Effector memory CD4-positive, alpha-beta T cell (primary cell): ENCODE measurements at places on chromosomes 7 and 10.

DNA sequence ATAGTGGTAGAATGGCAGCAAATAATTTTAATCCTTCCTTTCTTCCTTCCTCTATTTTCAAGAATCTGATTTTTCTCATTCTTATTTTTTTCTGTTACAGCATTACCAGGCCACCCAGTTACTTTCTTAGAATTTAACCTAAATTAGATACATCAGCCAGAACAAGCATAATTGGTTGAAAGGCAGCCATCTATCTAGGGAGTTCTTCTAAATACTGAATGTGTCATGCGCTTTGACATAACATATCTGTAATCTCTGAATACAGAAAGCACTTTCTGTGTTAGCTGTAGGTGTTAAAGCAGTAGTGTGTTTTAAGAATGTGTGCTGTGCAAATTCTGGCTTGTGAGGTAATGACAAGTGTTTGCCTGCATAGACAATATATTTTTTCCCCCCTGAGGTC is 97.3 kb downstream of the BTRC start:
- no peak for DNase-seq

DNA sequence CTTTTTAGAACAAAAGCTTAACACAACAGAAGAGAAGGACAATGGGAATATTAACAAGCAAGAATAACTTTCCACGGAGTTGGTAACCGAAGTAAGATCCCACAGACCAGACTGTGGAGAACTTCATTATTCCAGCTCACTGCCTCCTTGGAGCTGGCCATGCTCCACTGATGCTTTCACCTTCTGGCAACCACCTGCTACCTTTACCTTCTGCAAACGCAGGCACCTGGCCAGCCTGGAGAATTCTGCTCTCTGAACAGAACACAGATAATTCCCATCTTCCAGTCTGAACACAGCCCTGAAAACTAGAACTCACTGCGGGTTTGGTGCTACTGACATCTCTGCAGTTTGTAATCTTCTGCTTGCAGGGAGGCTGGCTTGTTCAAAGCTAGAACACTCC is 66.5 kb downstream of the JAZF1 start:
- no peak for DNase-seq

- DNase-seq, result no peak
Observed at GRCh38 chr10:133458710-133459453, 5.1 kb downstream of the SCART1 start.

GRCh38 chr10:11870461-11870780 is 47.3 kb downstream of the PROSER2 start:
- DNase-seq, result no peak

DNA sequence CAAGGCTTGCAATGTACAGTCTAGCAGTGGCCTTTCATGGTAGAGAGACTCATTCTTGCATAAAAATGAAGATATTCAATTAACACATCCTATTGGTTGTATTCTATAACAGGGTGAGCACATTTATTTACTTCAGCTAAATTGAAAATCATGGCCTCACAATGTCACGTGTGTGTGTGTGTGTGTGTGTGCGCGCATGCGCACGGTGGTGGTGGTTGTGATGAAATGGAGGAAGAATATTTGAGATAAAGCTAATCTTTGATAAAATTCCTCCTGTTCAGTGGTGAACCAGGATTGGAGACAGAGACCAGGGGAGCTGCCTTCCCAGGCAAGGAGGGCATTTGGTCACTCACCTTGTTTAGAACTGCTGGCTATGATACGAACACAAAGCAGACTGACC is 199.8 kb downstream of the DPP6 start:
- DNase-seq, result no peak

- DNase-seq, result no peak
Observed at GRCh38 chr7:93178213-93178612, 30.0 kb upstream of the SAMD9L start.

- no peak for DNase-seq
Observed at GRCh38 chr7:44381494-44382220, 56.3 kb upstream of the CAMK2B start.

DNA sequence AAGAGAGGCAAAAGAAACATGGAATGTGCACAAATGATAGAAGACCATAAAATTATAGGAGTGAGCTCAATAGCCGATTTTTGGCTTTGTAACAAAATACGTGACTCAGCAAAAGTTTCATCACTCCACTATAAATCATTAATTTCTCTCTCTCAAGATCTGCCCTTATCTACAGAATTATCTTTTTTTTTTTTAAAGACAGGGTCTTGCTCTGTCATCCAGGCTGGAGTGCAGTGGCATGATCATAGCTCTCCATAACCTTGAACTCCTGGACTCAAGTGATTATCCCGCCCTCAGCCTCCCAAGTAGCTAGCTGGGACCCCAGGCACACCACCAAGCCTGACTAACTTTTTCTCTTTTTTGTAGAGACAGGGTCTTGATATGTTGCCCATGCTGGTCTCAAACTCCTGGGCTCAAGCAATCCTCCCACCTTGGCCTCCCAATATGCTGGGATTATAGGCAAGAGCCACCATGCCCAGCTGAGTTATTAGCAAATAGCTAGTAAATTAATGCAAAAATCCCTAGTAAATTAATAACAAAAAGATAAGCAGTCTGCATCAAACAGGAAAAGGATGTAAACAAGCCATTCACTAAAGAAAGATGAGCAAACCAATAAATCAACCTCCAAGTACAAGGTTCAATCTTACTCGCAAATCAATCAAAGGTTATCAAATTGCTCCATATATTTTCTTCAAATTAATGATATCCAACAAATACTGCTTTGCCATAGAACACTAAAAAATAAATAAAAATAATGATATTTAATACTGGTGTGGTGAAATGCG is 450.7 kb downstream of the PARD3 start:
- no peak for DNase-seq

DNA sequence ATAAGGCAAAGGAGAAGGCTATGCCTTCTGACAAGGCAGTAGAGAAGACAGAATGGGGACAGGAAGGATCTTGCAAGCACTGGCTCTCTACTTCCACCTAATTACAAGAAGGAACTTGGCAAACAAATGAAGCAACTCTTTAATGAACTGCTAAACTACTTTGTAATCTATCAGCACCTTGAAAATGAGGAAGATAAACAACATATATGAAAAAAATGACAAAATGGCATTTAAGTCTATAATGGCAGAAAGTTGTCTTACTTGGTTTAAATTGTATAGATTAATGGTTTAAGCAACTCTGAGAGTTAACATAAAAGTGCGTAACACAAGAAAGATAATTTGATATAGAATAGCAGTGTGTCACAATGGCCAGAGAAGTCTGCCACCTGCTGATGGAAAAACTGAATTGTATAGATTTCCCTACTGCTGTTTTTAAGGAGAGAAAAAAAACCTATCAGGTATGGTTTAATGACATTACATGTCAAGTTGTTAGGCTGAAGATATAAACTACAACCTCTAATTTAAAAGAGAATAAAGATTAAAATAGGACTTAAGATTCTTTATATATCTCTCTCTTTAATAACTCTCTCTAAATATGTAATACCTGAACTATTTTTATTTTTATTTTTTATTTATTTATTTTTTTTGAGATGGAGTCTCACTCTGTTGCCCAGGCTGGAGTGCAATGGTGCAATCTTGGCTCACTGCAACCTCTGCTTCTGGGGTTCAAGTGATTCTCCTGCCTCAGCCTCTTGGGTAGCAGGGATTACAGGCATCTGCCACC is 11.8 kb downstream of the NT5C3A start:
- DNase-seq, result no peak

DNA sequence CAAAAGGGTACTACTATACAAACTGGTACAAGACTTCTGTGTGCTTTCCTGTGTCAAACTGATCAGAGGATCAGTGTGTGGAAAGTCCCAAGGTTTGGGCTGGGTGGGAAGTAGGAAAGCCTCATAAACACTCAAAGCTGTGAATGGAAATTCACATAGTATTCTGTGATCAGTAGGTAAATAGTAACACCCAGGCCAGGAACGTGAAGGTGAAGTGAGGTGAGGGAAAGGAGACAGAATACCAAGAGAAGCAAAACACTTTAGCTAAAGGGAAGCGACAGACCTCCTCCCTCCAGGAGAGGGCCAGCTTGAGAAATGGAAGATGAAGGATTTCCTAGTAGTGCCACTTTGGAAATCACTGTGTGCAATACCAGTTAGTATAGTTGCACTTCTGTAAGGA is 451.9 kb downstream of the KCNMA1 start:
- DNase-seq, result no peak

DNA sequence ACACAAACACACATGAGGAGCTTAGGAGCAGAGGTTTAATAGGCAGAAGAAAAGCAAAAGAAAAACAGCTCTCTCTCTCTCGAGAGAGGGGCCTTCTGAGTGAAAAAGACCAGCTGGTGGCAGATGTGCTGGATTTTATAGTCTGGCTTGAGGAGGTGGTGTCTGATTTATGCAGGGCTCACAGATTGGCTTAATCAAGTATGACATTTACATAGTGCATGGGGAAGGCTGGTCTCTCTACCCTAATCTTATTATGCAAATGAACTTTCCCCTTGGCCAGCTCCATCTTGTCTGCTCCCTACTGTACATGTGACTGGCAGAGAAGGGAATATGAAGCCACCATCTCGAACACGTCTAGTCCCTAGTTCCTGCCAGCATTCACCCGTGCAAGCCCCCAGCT is 219.5 kb upstream of the ZNF804B start:
- no peak for DNase-seq

DNA sequence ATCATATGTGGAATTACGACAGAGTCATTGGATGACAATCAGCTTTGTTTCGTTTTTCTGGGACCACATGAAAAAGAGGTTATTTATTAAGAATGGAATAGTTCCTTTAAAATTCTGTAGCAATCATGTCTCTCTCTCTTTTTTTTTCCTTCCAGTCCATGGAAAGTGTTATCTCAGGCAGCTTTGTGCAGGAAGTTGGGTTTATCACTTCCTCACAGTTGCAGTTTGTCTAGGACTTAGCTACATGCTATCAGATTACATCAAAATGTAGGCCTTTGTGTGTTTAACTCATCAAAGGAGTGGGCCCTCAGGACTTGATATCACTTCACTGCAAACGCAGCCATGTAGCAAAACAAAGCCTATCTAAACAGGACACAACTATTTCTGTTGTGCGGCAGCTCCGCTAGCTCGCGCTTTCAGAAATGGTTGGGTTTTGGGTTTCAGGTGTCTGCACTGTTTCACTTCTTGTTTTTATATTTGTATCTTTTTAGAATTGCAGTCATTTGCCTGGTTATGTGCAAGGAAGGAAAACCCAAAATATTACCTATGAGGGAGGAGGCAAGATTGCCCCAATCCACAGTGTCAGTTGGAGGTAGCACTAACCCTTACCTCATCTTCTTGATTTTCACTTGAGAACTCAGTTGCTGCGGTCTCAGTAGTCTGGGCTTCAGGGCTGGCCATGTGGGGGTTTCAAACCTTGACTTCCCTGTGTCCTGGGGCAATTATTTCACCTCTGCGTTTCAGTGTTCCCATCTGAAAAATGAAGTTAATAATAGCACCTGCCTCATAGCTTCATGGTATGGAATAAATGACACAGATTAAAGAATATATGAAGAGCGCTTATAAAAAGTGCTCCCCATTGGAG is 66.7 kb downstream of the HHEX start:
- DNase-seq, result no peak

DNA sequence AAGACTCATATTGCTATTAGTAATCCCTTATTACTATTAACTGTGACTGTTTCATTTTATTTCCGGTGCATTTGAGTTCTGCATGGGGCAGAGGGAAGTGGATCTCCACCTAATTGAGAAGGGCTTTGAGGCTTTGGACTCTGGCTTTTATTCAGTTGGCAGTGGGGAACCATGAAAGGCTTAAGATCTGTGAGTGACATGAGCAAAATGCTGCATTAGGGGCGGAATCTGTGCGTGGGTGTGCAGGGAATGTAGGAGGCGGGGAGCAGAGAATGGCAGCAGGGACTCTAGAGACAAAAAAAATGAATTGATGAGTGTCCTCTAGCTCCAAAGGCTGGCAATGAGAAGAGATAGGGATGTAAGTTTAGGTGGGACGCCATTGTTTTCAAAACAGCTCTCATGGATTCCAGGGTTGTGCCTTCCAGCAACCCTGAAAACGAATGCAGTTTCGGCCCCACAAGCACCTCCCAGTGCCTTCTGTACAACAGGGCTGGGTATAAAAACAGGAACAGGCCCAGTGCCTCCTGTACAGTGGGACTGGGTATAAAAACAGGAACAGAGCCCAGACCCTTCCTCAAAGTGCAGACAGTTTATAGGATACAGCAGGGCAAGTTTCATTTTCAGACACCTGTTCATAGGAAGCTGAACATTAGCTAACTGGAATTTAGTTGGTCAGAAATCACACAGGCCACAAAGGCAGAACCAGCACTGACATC is 663.3 kb upstream of the FOXK1 start:
- no peak for DNase-seq

- no peak for DNase-seq
Observed at GRCh38 chr10:59694936-59695335, 14.7 kb downstream of the SLC16A9 start.

DNA sequence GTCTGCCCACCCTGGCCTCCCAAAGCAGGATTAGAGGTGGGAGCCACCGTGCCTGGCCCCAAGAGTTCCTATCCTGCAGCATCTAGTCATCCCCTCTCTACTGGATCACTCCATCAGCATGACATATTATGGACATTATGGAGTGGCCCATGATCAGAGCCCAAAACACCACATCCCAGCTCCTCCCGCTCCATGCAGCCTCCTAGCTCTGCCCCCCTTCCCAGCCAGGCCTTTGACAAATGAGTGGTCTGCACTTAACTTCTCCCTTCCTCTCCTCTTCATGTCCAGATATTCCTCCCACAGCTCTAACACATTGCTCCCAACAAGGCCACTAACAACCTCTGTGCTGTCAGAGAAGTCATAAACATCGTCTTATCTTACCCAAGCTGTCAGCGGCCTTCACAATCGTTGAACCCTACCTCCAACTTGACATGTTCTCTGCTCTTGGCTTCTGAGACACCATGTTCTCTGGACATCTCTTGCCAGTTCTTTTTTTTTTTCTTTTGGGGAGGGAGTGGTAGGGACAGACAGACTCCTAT is 187.6 kb downstream of the NSUN6 start:
- no peak for DNase-seq

DNA sequence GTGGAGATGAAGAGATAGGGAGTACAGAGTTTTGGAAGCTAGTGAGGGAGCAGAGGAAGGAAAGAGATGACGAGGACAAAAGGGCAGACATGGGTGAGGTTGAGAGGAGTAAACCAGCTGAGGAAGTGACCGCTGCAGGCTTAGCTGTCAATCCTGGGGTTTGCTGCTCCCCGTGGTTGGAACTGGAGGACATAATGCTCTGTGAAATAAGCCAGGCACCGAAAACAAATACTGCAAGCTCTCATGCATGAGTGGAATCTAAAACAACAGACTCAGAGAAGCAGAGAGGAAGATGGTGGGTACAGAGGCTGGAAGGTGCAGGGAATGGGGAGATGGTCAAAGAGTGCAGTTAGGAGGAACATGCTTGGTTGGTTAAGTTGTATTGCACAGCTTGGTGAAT is 482.2 kb upstream of the C7orf33 start:
- no peak for DNase-seq

- no peak for DNase-seq
Observed at GRCh38 chr7:125241548-125241947, 311.9 kb upstream of the POT1 start.

DNA sequence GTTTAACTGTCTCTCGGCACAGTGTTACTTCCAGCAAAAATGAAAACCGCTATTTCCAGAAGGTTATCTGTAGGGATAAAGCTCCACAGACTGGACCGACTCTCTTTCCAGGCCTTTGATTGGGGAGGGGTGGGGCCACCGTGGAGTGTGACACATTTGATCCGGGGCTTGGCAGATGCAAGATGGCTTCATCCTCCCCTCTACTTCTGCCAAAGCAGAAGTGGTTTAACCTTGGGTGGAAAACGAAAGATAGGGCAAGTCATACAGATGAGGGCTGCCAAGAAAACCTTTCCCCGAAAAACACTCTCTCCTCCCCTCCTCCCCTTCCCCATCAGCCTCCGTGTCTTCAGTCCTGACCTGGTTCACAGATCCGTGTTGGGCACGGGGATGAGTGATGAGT is 139.7 kb upstream of the SH2B2 start:
- DNase-seq, result no peak
